NCI-H774 (cell line): ENCODE measurements at places on chromosomes 6 and 20.

- DNase-seq: no peak
Measured at GRCh38 chr6:137769797-137770362, 97.2 kb upstream of the TNFAIP3 start.

DNA sequence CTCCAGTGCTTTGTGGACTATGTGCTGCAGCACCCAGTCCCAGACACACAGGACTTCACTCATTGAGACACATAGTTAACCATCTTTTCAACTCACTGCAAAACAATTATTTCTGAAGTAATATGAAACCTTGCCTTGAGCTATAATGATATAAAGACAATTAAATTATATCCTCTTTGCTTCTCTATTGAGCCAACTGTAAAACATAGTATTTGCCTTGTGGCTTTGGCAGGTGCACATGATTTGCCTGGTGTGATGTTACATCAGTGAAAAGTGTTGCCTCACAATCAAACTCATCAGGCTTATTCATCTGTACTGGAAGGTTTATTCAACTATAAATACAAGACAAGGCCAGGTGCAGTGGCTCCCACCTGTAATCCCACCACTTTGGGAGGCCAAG lies 80.6 kb downstream of the NCOA7 start:
- DNase-seq: peak; percentile 90

GRCh38 chr6:109060571-109060970 lies 34.1 kb downstream of the SESN1 start:
- DNase-seq: no peak

GRCh38 chr6:5174244-5174643 lies 86.5 kb downstream of the LYRM4 start:
- DNase-seq: no peak

- DNase-seq: no peak
Measured at GRCh38 chr20:25247000-25247517, 826 bp upstream of the PYGB start.

DNA sequence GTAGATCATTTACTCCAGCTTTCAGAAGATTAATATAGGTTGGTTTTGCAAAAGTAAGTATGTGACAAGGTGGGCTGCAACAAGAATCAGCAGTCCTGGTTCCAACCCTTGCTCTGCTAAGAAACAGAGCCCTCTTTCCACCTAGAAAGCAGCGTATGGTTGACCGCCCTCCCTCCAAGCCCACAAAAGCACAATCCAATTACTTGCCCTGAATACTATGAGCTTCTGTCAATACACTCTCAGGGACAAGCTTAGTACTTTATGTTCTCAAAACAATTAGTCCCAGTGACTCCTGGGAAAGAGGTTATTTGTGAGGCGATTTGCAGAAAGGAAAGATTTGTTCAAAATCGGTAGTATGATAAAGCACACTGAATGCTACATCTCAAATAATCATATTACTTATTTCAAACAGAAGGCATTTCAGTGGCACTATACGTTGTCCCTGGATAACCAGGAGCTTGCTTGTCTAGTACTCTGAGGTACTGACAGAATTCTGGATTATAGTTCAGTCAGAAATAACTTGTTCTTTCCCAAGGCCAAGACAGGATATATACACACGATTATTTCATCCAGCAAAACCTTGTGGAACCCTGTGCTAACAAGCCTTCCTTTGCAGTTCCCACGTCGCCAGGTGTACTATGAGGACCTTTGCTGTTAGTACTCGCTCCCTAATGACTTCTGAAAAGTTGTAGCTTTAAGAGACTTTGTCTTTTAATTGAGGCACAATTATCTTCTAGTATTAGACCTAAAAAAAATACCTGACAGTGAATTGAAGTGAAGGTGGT lies 96.9 kb upstream of the ADTRP start:
- no peak for DNase-seq

- DNase-seq: no peak
Measured at GRCh38 chr6:108942556-108943492, 94.6 kb downstream of the ARMC2 start.

DNA sequence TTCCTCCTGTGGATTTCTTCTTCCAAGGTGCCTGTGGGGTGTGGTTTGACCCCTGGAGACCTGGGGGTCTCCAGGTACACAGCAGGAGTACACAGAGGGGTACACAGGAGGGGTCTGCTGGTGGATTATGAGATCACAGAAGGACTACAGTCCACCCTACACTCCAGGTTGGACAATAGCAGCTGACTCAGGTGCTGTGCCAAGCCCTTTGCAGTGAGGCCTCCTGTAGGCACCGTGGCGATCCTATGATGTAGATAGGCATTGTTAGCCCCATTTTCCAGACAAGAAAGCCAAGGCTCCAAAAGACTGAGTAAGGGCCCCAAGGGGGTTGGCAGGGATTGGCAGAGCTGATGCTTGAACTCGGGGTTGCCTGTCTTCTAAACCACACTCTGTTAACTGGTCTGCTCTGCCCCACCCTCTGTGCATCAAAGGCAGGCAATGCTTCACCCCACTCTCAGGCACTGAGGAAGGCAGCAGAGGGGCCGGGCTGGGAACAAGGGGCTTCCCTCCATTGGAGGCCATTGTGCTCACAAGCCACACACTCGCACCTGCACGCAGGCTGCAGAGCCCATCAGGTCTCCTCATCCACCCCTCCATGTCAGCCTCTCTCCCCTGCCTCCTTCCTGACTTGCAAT lies 77.5 kb upstream of the SIRPA start:
- no peak for DNase-seq

DNA sequence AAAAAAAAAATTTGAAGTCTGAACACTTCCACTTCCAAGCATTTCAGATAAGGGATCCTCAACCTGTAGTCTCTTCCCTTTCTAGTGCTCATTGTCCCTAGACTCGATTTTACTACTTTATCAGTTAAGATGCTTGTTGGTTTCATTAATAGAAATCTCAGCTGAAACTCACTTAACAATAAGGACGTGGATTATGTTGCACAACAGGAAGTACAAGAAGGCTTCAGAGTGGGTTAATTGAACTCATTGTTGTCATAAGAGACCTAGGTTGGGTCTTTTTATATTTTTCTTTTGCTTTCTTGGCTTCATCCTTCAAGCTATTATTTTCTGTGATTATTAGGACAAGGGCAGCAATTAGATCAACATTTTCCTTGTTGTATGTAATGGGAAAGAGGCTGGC lies 175.2 kb downstream of the CDKAL1 start:
- DNase-seq: no peak

GRCh38 chr6:125114248-125114858 lies 39.2 kb upstream of the TPD52L1 start:
- peak; percentile 52 for DNase-seq

DNA sequence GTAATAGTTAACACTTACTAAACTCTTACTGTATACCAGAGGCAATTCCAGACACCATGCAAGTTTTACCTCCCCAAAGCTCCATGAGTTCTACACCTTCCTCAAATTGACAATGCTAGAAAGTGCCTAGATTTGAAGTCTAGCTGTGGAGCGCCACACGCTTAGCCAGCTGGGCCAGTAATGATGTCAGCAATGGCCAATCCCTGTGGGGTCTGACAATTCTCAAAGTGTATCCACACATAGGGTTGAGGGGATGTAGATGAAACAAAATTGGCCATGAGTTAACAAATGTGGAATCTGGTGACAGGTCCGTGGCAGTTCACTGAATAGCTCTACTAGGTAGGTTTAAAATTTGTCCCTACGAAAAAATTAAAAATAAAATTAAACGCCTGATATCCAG lies 1.3 kb downstream of the ZNF343 start:
- no peak for DNase-seq

- DNase-seq: no peak
Measured at GRCh38 chr6:82176616-82177015, 70.9 kb downstream of the IBTK start.

- no peak for DNase-seq
Measured at GRCh38 chr20:24691901-24692351, 222.5 kb downstream of the SYNDIG1 start.
